IMR-90 (cell line): ENCODE measurements at places on chromosomes 11 and 22. TPM values are rescaled to one million over a fixed set of nuclear protein-coding genes. Genes with fewer than 3 reads are reported as not detected.

MRGPRF gene
- 5.8 and 6.3 TPM in 2 replicates for total RNA-seq

FBLN1 gene
- 11.3 and 11.4 TPM in 2 replicates for total RNA-seq

DNA sequence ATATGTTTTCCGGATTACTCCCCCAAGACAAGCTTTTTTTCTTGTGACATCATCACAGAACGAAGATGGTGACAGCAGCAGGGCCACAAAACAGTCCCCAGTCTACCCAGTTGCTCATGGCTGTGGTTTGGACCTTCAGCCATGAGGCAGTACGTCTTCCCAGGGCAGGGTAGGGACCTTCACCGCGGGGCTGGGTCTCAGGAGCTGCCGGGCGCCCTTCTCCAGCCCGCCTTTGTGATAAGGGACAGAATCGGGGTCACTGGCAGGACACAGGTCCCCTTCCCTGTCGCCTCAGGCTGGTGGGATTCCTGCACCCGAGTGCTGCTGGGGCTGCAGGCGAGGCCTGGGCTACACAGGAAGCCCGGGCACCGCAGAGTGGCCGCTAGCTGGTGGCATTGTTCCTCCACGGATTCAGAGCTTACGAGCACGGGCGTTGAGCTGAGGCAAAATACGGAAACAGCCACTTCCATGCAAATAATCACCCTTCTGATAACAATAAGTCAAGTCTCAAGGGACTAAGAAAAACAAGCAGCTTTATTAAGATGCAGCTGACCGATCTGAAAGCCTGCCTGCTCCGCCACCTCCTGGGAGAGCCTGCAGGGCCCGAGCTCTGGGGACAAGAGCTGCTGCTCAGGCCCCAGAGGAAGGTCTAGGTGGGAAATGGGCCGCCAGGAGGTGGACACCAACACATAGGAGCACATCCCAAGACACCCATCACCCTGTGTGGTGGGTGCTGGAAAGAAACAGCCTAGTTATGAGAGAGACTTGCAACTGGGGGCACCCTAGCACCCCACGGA, 12.3 kb downstream of the TBX1 start:
- no peak for DNase-seq

GRCh38 chr11:99325847-99326246, 305.1 kb downstream of the CNTN5 start:
- peak; percentile 89 for DNase-seq

DNA sequence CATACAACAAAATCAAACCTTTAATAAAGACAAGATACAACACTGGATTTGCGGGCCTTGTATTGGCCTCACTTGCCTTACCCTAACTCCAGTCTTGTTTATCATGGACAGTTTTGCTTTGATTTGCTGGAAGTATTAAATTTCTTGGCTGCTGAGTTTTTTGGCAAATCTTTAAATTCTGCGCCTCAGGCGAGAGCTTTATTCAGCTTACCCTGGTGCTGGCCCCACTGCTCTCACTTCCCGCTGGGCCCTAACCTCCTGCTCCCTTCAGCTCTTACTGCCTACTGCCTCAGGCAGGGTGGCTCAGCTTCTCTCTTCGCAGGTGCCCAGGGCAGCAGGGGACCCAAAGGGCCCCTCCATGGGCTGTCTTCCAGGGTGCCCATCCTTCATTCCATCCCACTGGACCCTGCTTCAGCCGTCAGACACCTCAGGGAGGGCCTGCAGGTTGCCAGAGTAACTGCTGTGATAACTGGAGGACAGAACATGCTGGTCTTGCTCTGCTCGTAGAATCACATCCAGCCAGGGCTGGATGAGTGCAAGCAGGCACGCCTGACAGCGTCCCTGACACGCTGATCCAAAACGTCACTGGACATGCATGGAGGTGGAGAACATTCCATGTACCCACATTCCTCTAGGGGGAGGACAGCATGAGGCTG, 45.7 kb upstream of the TUB start:
- no peak for DNase-seq

DNA sequence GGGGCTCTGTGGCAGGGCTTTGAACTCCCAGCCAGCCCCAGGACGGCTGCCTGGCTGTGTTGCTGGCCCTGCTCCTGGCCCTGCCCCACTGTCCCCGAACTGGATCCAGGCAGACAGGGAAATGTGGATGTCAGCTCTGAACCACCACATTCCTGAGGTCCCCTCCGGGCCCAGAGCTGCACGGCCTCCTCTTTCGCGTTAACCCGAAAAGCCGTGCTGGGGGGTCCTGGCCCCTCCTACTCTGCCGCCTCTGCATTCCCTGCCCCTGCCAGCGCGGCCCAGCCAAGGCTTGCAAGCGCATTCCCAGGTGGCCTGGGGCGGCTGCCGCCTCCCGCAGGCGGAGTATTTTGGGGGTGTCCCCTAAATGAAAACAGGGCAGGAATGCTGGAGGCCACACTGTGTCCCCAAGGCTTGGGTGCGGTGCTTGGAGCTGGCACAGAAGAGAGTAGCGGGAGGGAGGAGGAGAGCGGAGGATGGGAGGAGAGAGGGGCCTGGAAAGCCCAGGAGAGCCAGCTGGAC, 5.4 kb downstream of the LINC01488 start:
- no peak for DNase-seq
